GM23338 (cell line): ENCODE measurements at places on chromosomes 2 and 18. TPM values are rescaled to one million over a fixed set of nuclear protein-coding genes. Genes with fewer than 3 reads are reported as not detected.
A peak's percentile ranks its signal among the peaks of the same experiment; 100 is the strongest.

- DNase-seq, result peak; percentile 68
These were observed 165.1 kb upstream of the NDUFV2 start for GRCh38 chr18:8937160-8938094.

Gene CDK15
- not detected in 2 replicates for total RNA-seq

DNA sequence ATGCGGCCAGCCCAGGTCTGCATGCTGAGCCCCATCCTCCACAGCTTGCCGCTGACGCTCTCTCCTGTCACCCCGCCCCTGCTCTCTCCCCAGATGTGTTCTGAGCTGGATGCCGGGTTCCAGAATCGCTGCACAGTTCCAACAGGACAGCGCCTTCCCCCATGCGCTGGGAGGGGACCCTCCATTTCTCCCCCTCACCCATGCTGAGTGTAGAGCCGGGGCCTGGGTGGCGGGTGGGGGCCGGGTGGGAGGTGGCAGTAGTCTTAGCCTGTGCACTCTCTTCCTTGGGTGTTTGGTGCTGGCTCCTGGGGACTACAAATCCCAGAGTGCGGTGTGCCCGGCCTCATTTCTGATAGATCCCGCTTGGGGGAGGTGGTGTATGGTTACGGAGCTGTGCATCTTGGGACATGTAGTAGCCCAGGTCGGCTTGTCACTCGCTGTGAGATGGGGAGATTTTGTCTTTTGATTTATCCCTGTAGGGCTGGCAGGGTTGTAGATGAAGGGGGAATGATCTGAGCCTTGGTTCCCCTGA is 6.8 kb downstream of the DNAJB2 start:
- peak; percentile 94 for DNase-seq

Gene BUB1
- 178 and 184 TPM in 2 replicates for total RNA-seq

Gene CNDP1
- total RNA-seq, result 0.03 TPM in 1 of 2 replicates, not detected in the other

DNA sequence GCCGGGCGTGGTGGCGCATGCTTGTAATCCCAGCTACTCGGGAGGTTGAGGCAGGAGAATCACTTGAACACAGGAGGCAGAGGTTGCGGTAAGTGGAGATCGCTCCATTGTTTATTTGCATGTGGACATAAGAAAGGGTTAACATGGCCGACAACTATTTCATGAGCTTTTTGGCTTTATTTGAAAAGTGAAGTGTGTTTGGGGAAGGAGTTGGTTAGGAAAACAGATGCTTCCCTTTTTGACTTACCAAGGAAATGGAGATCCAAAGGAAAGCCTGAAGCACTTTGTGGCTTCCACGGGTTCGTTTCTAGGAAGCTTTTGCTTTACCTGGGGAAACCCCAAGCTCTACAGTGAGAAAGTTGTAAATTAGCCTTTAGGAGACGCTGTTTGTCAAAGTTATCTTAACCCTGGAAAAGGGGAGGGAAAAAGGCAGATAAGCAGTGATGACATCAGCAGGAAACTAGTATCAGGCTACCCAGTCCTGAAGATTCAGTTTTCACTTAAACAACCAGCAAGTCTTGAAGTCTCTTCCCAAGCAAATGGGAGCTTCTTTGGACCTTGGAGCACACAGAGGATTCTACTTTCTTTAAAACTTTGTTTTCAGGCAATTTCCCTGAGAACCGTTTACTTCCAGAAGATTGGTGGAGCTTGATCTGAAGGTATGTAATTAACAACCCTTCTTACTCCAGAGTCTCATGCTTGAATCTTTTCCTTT is at the start of gene CASP10:
CASP10 (plus strand) TSS at position 492 of the 715 bp plus-strand sequence. CDS start 2,637 bp downstream, outside the sequence.
- DNase-seq, result peak; percentile 87

GRCh38 chr2:26466662-26467310 is 11.1 kb downstream of the OTOF start:
- no peak for DNase-seq

Gene LRRC30
- total RNA-seq, result not detected in 2 replicates

- peak; percentile 27 for DNase-seq
These were observed 187.1 kb upstream of the OSR1 start for GRCh38 chr2:19545507-19545906.

DNA sequence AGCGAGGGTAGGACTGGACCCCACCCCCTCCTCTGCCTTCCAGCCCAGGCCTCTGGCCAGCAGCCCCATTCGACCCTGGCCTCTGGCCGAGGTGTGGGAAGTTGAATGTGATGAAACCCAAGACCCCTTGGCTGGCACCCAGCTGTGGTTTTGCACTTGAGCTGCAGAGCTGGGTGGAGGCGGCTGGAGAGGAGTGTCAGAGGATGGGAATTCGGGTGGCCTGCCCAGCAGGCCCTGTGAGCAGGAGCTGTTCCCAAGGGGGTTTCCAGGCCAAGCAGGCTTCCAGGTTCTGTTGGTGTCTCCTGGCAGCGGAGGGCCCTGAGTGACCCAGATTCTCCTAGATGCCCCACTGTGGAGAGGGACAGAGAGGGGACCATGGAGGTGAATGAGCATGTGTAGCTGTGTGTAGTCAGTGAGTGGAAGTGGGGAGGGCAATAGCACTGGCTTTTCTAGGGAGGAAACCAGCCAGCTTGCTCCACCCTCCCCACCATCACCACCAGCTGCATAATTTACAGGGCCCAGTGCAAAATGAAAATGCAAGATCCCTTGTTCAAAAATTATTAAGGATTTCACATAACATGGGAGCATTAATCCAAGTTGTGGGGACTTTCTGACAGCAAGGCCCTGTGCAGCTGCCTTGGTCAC is 172.2 kb upstream of the HAAO start:
- DNase-seq, result no peak

GRCh38 chr2:109510136-109511028 is 103.4 kb downstream of the SEPTIN10 start:
- peak; percentile 83 for DNase-seq

- peak; percentile 27 for DNase-seq
These were observed 30.4 kb downstream of the TMEM178A start for GRCh38 chr2:39696101-39696553.

GRCh38 chr2:181627545-181627944 is 29.4 kb downstream of the CERKL start:
- no peak for DNase-seq

Gene ARHGAP28
- 9.6 and 12.2 TPM in 2 replicates for total RNA-seq
